ENCODE measurements at places on chromosomes 3 and 15.

GRCh38 chr3:167761302-167761701 is 25.8 kb downstream of the SERPINI1 start:
- no peak for DNase-seq

DNA sequence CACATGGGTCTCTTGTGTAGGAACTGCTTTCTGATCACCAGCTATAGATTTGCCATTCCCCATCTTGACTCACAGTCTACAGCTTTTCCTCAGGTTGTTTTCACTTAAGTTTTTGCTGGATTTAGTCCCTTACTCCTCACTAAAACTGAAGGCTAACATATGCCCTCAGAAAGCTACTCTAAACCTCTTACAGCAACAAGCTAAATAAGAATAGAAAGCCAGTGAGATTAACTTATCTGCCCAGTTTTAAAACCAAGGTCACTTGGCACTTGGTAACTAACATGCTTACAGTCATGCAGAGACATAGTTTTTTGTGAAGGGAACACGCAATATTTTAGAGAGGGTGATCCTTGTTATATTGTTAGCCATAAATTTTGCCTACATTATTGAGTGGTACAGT is at the start of gene GUCA1C:
Gene GUCA1C (minus strand): TSS at position 180 of the 400 bp plus-strand sequence. CDS start 117 bp downstream, at position 63.
- no peak for DNase-seq

GRCh38 chr3:128345196-128345595 is 121.5 kb downstream of the DNAJB8 start:
- no peak for DNase-seq

DNA sequence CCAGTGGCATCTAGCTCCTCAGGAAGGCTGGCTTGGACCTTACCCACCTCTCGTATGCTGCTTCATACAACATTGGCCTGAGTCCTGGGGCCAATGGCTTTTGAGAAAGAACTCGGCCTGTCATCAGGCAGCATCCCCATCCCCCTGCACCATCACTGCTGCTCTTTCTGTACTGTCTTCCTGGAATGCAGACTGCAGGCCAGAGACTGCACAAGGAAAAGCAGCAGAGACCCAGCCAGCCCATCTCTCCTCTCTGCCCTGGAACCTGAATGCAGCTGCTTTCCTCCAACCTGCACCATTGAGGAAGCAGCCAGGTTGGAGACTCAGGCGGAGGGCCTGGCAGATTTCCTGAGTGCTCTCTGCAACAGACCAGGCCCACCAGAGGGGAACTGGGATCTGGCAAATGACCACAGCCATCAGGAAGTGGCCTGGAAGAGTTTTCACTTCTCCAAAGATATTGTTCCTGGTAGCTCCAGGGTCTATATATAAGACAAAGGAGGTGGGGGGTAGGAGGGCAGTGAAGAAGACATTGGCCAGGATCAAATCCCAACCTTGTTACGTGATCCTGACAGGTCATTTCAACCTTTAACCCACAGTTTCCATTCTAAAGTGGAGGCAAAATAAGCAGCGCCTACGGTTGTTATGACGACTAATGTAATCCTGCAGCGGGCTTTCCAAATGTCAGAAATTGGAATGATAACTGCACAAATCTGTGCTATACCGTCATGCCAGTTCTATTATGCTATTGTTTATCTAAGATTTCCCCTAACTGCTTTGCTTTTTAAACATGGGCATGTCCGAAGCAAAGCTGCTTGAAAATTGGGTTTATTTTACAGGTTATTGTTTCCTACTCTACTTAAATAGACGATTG is 24.4 kb upstream of the RAB7A start:
- no peak for DNase-seq

- no peak for DNase-seq
These were observed 345.3 kb downstream of the CHST2 start for GRCh38 chr3:143464850-143465249.

- DNase-seq: no peak
These were observed 462.0 kb upstream of the ATP11B start for GRCh38 chr3:182331341-182331740.

DNA sequence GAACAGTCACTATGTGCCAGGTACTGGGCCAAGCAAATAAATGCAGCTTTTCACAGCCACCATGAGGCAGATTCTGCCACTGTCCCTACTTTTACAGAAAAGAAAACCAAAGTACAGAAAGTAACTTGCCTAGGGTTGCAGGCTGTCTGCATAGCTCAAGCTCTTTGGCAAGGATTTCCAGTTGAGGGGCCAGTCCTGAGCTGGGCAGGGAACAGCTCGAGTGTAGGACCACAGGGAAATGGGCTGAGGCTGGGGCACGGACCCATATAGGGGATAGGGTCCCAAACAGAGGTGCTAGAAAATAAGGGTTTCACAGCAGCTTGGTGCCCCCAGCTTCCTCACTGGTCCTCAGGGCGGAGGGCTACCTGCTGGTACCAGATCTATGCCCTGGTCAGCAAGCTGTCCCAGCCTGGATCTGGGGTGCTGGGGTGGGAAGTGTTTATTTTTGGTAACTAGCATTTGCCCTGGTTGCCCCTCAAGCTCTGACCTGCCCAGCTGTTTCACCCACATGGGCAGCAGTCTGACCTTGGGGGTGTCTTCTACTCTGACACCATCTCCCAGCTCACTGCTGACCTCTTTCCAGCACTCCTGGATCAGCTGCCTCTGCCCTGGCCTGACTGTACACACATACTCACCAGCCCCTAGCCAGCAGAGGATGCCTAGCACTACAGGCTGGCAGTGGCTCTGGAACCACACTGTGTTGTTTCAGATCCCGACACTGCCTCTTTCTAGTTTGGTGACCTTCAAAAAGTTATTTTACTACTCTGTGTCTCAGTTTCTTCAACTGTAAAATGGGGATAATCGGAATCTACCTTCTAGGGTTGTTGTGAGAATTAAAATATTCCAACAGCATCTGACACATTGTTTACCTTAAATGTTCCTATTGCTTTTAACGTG is 16.2 kb downstream of the MRAS start:
- DNase-seq: no peak

GRCh38 chr15:89165677-89166076 is 55.7 kb downstream of the RLBP1 start:
- no peak for DNase-seq

GRCh38 chr15:65156692-65157091 is 23.1 kb upstream of the PDCD7 start:
- no peak for DNase-seq

GRCh38 chr15:93135459-93135858 is 46.4 kb upstream of the RGMA start:
- no peak for DNase-seq

DNA sequence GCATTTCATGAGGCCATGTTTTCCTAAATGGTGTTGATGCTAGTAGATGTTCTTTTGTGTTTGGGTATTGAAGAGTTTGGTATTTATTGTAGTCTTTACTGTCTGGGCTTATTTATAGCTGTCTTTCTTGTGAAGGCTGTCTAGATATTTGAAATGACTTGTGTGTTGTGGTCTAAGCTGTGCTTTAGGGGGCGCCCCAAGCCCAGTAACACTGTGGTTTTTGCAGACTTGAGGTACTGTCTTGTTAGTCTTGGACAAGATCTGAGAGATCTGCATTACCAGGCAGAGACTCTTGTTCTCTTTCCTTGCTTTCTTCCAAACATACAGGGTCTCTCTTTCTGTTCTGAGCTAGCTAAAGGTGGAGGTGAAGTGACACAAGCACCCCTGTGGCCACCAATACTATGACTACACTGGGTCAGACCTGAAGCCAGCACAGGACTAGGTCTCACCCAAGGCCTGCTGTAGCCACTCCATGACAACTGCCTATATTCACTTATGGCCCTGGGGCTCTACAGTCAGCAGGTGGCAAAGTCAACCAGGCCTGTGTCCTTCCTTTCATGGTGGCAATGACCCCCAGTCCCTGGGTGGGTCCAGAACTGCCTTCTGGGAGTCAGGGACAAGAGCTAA is 152.1 kb upstream of the TBC1D5 start:
- no peak for DNase-seq

- DNase-seq: no peak
These were observed 212.8 kb upstream of the RORA start for GRCh38 chr15:61441891-61442290.

DNA sequence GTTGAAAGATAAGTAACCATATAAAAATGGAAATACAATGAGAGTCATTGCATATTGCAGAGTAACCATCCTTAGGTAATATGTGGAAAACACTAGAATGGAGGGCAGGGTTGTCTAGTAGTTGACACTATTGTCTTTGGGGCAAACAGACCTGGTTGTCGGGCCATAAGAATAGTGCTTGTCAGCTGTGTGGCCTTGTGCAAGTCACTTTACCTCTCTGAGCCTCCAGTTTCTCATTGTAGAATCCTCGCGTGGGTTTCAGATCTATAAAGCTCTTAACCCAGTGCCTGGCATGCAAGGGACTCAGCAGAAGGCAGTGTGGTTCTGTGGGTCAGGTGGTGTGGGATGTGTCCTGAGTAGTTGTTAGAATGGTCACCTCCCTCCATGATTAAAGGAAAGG is 32.0 kb downstream of the MRPS25 start:
- DNase-seq: no peak

DNA sequence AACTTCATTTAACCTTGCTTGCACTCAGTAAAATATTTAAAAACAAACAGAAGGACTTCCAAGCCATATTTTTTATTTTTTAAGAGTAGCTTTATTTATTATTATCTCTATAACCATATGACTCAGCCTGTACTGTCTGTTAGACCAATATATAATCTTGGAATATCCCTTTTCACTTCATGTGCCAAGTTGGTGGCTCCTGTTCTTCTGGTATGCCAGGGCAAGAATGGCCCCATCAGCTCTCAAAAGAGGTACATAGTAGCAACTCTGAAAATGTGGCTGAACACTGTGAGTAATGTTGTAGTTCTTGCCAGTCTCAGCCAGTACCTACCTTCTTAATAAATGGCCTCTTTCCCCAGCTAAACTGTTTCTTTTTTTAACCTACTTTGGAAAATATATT is 257.0 kb upstream of the UBE2E1 start:
- DNase-seq: no peak

GRCh38 chr3:87615506-87615905 is 339.1 kb upstream of the POU1F1 start:
- DNase-seq: no peak

GRCh38 chr3:78761126-78761525 is 1006.7 kb downstream of the ROBO1 start:
- DNase-seq: no peak

DNA sequence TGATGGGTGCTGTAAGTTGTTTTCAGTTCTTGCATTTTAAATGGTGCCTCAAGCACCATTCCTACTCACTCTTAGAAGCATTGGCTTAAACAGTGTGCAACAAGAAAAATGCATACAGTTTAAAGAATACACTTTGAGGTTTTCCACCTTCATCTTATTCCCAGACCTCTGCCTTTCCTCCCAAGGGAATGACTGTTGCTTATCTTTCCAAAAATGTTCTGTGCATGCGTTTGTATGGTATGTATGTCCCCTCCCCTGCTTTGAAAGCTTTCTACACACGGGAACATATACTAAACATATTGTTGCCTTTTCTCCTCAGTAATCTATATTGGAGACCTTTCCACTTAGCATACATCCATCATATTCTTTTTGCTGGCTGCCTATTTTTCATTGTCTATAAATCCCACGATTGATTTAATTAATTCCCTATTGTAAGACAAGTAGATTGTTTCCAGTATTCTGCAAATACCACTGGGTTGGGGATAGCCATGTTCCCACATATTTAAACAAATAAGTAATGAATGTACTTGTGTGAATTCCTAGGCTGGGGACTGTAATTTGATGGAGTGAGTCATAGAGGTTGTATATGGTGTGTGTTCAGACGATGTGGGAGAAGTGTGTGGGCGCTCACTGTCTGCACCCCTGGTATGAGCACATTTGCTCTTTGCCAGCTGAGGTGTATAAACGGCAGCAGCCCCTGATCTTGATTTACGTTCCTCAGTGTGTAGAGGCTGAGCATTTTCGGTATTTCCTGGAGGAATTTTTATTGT is 5.8 kb downstream of the TRAK1 start:
- no peak for DNase-seq

DNA sequence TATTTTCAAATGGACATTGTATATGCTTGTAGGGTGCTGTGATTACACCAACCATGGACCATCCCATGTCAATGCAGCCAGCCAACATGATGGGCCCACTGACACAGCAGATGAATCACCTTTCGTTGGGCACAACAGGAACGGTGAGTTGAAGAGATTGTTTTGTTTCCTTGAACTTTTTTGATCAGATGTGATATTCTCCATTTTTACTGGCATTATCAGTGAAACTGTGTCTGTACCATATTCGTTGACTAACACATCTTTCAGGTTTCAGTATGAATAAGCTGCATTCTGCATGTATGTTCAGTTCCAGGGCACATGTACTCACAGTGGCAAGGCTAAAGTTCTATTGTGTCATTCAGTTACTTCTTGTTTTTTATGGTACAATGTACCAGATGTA is 655.2 kb downstream of the RBMS3 start:
- DNase-seq: no peak

- DNase-seq: no peak
These were observed 234.6 kb downstream of the THRB start for GRCh38 chr3:24259901-24260512.

- no peak for DNase-seq
These were observed 33.6 kb downstream of the PLSCR4 start for GRCh38 chr3:146217324-146217723.

GRCh38 chr3:117285737-117286136 is 576.2 kb downstream of the TUSC7 start:
- DNase-seq: no peak

DNA sequence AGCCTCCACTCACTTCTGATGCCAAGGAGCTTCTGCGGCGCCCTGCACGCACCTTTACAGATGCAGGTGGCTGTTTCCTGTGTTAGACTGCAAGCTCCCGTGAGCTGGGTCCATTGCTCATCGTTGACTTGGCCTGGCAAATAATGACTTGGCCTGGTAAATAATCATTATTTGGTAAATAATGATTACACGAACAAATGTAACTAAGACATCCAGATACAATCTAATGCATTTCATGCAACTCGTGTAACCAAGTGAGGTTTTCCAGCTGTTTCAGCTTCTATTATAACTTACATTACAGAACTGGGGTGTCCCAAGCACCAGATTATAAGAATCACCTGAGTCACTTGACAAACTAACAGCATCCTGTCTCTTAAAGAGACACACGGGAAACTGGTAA is 92.1 kb upstream of the BHLHE40 start:
- DNase-seq: no peak
